Esophagus squamous epithelium (tissue), 5 donors: ENCODE measurements at places on chromosomes 3 and 15.

GRCh38 chr3:73074781-73075180 is 13.3 kb downstream of the EBLN2 start:
- no peak for DNase-seq

GRCh38 chr3:16148783-16149182 is 25.7 kb upstream of the GALNT15 start:
- no peak for DNase-seq

GRCh38 chr3:194091141-194091540 is 44.8 kb upstream of the HES1 start:
- no peak for DNase-seq

DNA sequence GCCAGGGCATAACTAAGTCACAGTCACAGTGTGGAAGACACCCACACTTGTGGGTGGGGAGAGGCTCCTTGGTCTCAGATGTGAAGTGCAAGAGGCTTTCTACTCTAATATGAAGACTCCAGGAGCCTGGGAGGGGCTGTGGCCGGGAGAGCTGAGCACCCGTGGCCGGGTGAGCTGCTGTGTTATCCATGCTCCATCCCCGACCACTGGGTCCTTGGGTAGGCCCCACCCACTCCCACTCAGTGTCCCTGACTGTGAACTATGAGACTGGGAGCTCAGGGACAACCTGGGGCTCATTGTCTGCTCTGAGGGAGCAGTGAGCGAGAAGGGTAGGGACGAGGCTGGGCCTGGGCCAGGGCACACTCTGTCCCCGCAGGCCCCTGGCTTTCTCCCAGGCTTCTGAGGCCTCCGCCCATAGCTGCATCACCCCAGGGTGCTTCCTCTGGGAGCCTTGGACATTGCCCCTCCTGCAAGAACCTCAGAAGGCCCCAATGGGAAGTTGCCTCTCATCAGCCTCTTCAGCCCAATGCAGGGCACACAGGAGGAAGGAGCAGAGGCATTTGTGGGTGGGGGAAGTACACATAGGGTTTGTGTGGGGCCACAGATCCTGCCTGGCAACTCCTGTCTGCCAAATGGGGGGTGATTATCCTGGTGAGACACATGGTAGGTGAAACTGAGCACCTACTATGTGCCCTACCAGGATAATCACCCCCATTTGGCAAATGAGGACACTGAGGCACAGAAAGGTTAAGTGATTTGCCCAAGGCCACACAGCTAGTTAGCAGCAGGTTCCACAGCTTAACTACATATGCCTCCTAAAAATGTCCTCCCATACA is 2.4 kb downstream of the ANPEP start:
- DNase-seq: no peak

GRCh38 chr3:53729618-53730017 is 116.6 kb downstream of the CHDH start:
- DNase-seq: no peak

DNA sequence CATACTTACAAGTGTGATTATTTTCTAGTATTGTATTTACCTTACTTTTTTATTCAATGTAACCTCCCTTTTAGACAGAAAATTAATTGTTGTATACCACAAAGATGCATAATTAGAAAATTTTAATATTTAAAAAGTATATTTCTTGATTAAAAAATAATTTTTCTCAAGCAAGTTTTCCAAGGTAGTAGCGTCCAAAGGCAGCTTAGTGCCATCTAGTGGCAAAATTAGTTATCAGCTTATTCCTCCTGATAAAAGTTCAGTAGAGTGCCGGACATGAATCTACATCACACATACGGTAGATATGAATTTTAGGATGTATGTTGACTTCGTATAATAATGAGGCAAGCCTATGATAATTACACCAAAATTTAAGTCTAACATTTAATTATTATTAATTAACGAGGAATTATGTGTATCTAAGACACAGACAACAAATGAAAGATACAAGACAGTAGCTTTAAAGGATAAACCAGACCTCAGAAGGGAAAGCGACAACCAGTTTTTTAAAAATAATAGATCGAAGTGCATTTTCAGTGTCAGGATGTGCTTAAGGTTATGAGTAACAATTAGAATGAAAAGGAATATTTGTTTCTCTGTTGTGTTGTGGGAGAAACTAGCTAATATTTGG is 405.9 kb downstream of the ROBO1 start:
- no peak for DNase-seq

- no peak for DNase-seq
Observed at GRCh38 chr3:143988306-143988705, 16.7 kb downstream of the DIPK2A start.

DNA sequence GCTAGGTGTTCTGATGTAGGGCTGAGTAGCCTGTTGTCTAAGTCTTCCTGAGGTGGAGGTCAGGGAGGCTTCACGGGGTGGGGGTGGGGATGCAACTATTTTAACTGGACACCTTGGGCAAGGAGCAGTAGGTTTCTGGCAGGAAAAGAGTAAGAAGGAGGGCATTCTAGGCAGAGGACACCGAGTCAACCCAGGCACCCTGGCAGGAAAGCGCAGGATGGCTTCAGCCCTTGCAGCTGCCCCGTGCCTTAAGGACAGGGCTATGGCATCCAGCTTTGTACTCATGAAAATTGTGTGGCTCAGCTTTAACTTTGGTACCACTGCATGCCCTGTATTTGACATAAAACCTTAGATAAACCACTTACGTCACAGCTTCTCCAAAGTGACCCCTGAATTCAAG is 6.4 kb upstream of the FILIP1L start:
- no peak for DNase-seq

GRCh38 chr3:33779751-33780150 is 18.7 kb upstream of the PDCD6IP start:
- DNase-seq: no peak

- no peak for DNase-seq
Observed at GRCh38 chr3:74295479-74295878, 319.0 kb downstream of the CNTN3 start.

- DNase-seq: no peak
Observed at GRCh38 chr3:50189274-50189673, 2.1 kb upstream of the GNAT1 start.

DNA sequence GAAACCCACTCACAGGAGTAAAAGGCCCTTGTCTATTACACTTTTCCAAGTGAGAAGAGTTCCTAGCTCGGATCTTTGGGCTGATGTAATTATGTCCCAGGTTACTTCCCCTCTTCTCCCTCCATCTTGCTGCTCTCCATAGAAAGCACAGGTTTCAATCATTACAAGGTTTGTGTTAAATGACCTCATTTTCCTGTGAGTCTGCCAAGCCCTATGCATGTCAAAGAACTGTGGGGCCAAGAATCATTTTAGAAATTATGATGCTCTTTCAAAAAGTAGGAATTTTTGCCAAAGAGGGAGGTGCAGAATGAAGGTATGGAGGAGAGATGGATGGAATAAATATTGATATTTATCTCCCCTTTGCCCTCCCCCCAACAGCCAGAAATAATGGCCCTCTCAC is 129.3 kb upstream of the TPM1 start:
- no peak for DNase-seq

GRCh38 chr15:80846031-80846815 is 67.1 kb downstream of the CEMIP start:
- no peak for DNase-seq

- DNase-seq: no peak
Observed at GRCh38 chr3:51896607-51897305, 6.4 kb downstream of the IQCF1 start.

DNA sequence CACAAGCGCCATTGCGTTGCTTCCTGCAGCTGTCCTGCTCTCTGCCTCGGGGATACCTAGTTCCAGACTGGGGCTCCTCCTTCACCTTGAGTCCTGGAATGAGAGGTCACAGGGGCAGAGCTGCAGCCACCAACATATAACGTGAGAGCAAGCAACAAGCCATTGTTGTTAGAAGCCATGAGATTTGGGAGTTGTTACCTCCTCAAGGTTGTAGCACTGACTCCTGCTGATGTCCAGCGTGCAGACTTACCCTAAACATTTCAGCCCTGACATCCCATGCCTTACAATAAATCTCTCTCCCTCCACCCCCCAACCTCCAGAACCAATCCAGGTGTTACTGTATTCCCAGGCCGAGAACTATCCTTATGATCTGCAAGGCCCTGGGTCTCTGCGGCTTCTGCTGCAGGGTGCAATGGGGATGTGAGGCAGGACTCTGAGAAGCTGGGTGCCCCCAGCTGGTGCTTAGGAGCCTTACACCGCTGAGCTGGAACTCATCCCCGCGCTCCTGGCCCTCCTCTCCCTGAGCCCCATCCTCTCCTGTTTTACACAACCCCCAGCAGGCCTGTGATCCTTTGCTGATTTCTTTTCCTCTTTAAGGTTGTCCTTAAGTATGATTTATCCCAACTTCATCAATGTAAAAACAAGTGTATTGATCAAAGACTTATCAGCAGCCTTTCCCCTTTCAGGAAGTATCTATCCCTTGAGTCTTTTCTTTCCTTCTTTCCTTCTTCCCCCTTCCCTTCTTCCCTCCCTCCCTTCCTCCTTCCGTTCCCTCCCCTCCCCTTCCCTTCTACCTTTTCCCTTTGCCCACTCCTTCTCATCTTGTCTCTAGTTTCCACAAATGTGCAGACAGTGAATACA is 84.2 kb upstream of the ABHD2 start:
- DNase-seq: no peak

DNA sequence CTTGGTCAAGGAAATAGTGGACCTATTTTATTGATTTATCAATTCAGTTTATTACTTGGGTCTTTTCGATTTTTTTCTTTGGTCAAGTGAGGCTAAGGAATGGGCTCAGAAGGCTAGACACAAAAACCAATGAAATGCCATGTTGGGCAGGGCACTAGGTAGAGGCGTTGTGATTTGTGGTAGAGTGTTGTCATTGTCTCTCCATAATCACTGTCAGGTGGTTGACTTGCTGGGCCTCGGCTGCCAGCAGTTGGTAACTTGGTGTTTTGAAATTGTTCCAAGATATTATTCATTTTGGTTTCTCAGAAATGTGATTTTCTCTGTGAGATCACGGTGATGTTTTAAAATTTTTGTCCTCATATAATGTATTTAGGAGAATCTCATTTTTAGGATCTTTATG is 173.6 kb downstream of the KLHL25 start:
- DNase-seq: no peak

DNA sequence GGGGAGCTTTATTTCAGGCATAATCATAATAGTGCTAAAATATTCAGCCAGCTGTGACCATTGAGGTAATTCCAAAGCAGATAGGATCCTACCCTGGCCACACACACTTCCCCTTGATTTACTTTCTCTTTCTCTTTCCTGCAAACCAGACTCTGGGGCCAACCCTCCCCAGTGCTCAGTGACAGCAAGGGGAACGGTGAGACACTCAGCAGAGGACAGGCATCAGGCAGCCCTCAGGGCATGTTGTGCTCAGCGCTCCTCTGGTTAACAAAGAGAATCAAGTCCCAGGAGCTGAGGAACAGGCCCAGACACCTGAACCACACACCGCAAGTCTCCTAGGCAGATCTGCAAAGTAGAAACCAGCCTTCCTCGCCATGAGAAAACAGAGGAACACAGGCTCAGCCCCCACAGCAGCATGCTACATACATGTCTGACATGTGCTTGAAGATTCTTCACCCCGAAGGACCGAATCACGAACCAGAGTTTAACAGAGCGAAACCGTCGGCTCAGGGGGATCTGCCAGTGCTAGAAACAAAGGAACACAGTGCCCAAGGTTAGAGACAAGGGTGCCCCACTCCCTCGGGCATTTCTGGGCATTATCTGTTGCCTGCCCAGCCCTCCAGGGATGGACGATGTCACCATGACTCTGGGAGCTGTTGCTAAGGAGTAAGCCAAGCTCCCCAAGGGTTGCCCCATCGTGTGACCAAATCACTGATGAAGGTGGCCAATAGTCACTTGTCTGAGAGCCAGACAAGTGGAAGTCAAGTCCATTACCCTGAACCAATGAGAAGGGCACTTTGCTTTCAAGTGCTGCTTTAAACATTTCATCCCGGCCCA is 17.5 kb downstream of the HDC start:
- DNase-seq: no peak

DNA sequence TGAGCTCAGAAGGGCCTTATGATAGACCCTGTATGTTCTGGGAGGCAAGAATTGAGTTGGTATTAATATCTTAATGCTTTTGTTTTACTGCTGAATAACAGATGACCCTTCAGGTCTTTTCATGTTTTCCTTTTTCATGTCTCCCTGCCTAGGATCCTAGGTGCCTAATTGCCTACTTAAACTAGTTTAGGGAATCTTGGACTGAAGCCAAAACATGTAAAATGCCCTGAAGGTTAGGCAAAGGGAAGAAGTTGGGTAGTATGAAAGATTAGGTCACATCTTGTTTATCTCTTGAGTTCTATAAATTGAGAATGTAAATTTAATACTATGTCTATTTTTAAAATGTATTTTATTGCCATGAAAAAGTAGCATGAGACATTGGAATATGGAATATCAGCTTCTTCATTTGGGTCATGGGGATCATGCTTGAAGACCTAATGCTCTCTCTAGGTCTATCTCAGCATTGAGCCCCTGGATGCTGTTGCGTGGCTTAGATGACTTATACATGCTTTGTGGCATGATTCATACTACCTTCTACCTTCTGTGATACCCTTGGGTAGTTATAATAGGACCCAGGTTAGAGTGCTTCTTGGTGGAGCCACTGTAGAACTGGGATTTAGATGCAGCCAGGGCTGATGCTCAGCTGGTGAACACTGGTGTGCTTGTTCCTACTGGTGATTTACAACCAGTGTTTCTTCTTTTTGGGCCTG is 26.4 kb downstream of the RBM6 start:
- no peak for DNase-seq

- DNase-seq: no peak
Observed at GRCh38 chr3:49775538-49775937, 10.8 kb downstream of the IP6K1 start.

DNA sequence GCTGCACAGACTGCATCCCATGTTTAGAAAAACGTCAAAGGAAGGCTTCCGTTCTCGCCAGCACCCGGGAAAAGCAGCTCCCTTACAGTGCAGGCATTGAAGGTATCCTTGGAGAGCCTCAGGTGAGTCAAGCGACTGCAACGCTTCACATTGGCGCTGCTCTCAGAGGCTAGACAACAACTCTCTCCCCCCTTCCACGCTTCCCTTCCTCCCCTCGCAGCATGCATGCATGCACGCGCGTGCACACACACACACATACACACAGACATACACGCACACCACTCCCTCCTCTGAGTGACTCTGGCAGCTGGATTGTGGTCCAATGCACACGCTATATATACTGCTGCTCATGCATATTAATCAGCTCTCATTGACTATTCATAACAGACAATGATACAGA is 191.1 kb downstream of the PDZRN3 start:
- no peak for DNase-seq

DNA sequence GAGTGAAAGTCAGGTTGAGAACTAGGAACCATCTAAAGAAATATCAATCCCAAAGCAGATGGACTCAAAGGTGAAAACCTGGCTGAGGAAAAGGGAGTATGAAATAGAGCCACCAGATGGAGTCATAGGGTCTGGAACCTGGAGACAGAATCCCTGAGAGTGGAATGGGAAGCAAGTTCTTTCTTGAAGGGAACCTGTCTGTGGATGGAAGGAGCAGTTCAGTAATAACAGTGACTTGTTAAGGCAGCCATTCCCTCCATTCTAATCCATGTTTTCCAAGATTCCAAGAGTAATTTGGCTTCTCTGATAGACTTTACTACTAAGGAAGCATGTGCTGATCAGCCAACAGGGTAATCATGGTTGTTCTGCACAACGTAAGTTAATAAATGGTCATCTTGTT is 22.5 kb upstream of the AQP9 start:
- no peak for DNase-seq
